ENCODE measurements at places on chromosomes 2 and 18.

GRCh38 chr2:26011609-26011989, 22.3 kb upstream of the RAB10 start:
- DNase-seq, result no peak

DNA sequence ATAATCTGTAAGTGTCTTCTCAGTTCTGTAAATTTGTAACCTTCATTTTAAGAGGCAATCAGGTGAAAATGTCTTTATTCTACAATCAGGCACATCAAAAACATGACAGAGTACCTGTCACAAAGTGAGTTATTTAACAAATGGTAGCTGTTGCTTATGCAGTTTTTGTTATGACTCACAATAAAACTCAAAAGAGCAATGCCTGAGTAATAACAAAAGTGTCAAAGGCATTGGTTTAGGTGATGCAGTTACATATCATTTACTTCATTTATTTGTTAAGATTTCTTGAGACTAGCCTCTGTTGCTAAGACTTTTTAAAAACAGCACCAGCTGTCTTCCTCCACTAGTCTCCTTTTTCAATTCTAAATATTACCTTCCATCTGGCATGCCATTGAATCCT, 177.8 kb downstream of the KIAA1328 start:
- no peak for DNase-seq

- DNase-seq, result no peak
Observed at GRCh38 chr2:215624423-215624829, 188.6 kb upstream of the FN1 start.

DNA sequence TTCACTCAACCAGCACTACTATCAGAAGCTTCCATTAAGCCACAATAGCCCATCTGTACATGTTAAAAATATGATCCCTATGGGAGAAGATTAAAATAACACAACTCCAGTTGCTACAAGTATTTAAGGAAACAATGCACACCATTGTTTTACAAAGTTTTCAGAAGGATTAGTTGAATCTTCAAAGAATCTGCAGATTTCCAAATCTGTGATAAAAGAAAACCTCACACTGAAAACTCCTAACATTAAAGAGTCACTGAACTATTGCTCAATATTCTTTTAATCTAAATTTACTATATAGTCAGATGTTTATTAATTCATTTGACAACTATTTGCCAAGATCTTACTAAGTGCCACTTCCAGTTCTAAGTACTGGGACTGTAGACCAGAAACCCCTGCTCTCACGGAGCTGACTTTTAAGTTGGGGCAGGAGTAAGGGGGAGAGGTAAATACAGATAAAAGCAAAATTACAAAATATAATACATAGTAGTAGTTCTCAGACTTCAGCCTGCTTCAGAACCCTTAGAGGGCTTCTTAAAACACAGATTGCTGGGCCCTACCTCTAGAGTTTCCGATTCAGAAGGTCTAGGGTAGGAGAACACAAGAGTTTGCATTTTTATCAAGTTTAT, 94.4 kb downstream of the STK39 start:
- no peak for DNase-seq

DNA sequence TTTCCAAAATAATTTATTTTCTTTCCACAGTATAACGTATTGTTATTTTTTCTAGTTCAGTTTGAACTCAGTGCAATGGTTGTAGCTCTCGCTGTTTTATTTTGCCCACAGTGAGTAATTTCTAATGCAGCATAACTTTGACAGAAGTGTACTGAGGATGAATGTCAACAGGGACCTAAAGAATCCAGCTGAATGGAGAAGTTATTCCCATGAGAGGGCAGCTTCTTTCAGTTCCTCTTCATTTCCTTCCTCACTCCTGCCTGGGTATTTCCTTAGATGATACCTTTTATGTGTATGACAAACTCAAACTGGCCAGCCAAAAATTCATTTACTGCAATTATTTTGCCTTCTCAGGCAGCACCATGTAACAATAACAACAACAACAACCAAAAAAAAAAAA, 1223.1 kb upstream of the ZEB2 start:
- no peak for DNase-seq

DNA sequence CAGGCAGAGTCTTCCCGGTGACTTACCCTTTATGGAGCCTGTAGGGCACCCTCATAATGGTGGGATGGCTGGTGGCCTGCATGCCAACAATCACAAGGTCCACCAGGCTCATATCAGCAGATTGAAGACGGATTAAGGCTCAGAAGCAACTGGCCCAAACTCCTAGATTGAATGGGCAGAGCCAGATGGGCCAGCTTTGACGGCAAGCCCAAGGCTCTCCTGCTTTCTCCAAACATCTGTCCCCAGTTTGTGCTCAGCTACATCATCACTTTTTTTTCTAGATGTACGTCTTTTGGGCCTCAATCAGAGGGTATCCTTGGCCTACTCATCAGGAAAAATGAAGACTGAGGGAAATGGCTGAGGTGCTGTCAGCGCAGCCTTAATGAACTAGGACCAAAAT, 114.6 kb downstream of the VIT start:
- DNase-seq, result no peak

- DNase-seq, result no peak
Observed at GRCh38 chr2:150811259-150811855, 323.9 kb upstream of the RND3 start.

GRCh38 chr2:70094978-70095719, 7.9 kb downstream of the PCBP1 start:
- no peak for DNase-seq

DNA sequence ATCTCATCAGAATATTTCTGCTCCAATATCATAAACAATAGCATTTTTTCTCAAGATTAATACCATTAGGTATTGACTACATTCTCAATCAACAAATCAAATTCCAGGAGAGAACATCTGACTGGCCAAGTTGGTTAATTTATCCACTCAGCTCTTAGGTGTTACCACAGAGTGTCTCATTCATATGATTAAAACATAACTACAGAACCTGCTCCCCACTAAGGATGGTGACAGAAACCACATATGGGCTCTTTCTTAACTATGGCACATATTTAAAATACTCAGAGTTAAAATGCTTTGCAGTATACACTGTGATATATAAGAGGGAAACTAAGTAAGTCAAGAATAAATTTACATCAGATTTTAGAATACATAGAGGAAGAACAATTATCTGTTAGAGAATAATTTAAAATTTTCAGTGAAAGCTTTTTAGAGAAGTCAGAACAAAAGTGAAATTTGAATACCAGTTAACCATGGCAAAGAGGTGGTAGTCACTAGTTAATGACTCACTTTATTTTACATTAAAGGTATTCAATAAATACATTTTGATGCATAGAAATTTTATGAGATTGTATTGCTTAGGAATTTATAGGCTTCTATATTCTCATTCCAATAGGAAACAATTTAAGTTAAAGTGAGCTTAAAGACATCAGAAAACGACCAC, 1120.8 kb upstream of the TMEFF2 start:
- no peak for DNase-seq

DNA sequence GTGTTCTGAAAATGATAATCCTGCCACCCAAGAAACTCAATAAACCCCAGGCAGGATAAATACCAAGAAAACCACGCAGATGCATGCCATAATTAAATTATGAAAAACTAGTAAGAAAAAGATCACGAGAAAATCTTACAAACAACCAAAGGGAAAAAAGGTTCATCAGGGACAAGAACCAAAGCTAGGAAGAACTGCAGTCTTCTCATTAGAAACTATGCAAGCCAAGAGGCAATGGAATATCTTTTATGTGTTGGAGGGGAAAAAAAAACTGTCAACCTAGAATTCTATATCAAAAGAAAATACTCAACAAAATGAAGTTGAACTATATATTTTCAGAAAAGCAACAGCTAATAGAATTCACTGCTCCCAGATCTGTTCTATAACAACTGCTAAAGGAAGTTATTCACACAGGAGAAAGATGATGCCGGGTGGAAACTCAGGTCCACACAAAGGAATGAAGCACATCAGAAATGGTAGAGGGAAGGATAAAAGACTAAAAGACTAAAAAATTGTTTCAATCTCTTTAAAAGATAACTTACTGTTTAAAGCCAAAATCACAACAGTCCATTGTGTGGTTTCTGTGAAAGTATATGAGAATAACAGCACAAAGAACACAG, 55.0 kb downstream of the NDUFA10 start:
- no peak for DNase-seq

DNA sequence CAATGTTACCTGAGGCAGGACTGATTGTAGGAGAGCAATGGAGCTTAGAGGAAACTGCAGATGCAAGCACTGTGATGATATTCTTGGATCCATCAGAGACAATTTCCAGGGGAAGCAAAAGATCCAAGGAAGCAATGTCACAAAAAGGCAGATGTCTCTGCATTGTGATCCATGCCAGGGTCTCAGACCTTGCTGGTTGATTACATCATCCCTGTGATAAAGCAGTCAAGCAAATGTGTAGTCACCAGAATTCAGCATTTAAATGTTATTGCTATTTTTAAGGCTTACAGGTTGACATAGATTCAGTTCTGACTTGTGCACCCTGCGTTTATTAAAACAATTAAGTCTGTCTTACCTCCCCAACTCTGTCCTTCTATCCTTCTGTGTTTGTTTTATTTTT, 56.8 kb upstream of the CCDC85A start:
- DNase-seq, result no peak

GRCh38 chr2:227460070-227460485, 11.9 kb upstream of the AGFG1 start:
- peak; percentile 60 for DNase-seq

DNA sequence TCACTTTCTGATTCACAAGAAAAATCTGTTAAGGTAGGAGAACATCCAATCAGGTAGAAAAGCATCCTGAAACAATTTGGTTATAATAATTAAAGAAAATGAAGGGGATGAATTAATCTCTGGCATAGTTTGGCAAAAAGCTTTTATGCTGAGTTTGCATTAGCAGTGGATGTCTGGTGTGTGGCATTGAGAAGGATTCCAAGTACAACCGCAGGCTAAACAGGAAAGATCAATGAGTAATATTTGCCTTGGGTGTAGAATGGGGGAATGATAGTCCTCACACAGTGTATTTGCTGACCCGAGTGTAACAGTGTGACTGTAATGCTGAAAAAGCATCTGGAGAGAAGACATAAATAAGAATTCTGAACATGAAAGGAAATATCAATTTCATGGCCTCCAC, 68.3 kb upstream of the SESTD1 start:
- no peak for DNase-seq

GRCh38 chr2:99470957-99471356, 18.9 kb downstream of the REV1 start:
- DNase-seq, result no peak

DNA sequence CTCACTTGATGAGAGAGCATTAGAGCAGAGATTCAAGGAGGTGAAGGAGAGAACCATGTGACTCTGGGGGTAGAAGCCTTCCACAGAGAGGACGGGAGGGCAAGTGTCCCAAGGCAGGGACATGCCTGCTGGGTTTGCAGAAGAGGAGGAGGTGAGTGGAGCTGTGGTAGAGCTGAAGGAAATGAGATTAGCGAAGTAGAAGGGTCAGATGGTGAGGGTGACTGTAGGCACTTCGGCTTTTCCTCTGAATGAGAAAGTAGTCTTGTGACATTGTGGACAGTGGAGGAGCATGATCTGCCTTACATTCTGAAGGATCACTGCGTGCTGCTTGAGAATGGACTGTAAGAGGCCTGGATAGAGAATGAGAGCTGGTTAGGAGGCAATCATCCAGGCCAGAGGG, 126.0 kb downstream of the NXPH2 start:
- no peak for DNase-seq

DNA sequence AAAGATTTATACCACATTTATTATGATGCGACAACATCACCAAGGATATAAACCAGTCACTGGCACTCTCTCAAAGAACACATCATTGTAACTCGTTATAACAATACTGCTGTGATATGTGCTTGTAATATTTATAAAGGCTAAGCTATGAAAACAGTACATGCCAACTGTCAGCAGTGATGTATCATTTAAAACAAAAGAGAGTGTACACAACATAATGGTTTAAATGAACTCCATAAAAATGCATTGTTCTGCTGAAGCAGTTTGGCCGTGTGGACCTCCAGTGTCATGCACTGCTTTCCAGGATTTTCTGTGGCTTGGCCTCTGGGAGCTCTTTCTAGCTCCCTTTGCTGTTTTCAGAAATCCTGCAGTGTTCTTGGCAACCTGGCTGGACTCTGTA, 215.6 kb downstream of the MTX2 start:
- no peak for DNase-seq

- no peak for DNase-seq
Observed at GRCh38 chr2:75079575-75079974, 119.7 kb downstream of the TACR1 start.

DNA sequence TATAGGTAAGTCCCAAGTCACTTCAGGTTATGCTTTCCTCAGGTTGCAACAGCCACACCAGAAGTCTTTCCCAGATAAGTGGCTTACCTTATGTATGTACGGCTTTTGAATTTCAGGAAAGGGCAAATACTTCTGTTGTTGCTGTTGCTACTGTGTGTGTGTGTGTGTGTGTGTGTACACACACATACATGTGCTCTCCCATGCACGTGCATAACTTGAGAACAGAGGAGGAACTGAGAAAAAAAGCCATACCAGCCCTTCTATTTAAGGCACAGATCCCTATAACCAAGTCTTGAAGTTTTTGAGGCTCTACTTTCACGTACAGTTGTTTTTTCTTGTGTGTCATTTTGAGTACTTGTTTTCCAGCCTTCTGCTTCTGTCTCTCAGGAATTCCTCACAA, 62.4 kb downstream of the WDPCP start:
- no peak for DNase-seq

GRCh38 chr2:54176577-54176976, 61.2 kb downstream of the ACYP2 start:
- no peak for DNase-seq

DNA sequence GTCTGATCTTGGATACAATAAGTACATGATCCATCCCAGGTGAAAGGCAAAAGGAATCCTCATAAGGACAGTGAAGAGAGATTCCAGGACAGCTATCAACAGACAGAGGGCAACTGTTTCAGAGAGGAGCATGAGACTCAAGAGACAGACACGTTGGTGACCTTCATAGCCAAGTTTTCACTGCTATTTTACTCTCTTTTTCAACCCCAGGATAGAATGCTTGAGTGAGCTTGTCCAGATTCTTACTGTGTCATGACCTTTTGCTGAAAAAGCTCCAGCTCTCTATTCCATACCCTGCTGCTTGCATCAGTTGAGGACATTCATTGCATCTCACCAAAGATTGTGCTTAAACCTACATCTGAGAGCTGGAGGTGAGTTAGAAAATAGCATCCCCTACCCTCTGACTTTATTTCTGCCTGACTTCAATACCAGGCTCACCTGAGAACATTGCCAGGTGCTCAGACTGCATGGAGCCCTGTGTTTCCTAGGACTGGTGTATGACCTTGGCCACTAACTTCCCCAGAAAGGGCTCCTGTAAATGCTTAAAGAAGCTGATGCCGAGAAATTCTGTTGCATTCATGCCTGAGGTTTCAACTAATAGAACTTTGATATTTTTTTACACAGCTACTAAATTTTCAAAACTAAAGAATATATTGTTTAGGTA, 70.4 kb upstream of the TMEM17 start:
- DNase-seq, result no peak

GRCh38 chr2:60353406-60353800, 200.1 kb downstream of the BCL11A start:
- no peak for DNase-seq

GRCh38 chr2:166148500-166149400, 20.9 kb upstream of the SCN1A start:
- no peak for DNase-seq

Data from activated CD4-positive, alpha-beta T cell treated with anti-CD3 and anti-CD28 coated beads for 24 hours (primary cell).